ENCODE measurements at places on chromosomes 5 and 9.

DNA sequence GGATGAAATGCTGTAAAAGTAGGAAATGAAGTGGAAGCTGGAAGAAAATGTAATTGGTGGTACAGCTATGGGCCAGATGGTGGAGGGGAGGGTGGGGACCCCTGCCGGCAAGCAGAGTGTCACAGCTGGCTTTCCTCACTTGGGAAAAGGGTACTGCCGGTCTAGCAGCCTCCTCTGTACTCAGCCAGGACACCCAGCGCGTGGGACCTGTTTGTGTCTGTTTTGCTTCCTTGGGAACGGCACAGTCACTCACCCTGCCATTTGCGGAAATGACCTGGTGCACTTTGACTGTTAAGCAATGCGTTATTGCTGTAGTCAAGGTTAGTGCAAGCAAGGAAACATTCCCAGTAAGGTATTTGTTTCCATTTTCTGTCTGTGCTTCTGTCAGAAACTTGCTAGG lies 10.1 kb downstream of the TMEM252 start:
- no peak for DNase-seq

- DNase-seq = no peak
Observed at GRCh38 chr5:59587489-59588337, 305.8 kb downstream of the PDE4D start.

DNA sequence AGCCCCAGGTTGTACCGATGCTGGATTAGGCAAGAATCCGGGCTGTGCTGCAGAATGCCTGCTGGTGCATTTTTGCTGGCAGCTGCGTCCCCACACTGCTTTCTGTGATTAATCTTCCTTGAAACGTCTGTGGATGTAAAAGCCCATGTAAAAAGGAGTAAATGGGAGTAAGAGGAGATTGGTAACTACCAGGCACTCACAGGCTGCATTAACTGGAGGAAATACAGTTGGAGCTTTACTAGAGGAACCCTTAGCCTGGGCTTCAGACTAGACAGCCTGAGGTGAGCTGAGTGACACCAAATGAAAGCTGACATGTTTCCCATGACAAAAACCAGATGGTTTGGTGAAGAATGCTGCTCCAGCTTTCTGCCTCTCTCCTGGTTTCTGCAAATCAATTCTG lies 190.4 kb upstream of the GAS1 start:
- DNase-seq = no peak

DNA sequence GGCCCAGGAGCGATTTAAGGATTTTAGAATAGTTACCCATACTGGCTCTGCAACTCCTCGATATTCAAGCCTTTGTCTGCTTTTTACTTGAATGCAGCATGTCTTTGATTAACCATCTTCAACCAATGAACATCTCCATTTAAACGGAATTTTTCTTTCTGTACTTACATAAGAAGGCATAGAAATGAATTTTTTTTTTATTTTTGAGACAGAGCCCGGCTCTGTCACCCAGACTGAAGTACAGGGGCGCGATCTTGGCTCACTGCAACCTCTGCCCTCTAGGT lies 825 bp upstream of the RIOK2 start:
- no peak for DNase-seq

- DNase-seq = no peak
Observed at GRCh38 chr5:166493612-166494011, 1797.8 kb upstream of the WWC1 start.

- no peak for DNase-seq
Observed at GRCh38 chr5:82863266-82863665, 213.9 kb downstream of the TMEM167A start.

GRCh38 chr5:38739011-38739704 lies 106.7 kb upstream of the OSMR start:
- DNase-seq = no peak

- DNase-seq = no peak
Observed at GRCh38 chr9:128805661-128806060, 12.6 kb upstream of the ENDOG start.

- peak; percentile 31 for DNase-seq
Observed at GRCh38 chr9:92097997-92098482, 17.2 kb downstream of the SPTLC1 start.

DNA sequence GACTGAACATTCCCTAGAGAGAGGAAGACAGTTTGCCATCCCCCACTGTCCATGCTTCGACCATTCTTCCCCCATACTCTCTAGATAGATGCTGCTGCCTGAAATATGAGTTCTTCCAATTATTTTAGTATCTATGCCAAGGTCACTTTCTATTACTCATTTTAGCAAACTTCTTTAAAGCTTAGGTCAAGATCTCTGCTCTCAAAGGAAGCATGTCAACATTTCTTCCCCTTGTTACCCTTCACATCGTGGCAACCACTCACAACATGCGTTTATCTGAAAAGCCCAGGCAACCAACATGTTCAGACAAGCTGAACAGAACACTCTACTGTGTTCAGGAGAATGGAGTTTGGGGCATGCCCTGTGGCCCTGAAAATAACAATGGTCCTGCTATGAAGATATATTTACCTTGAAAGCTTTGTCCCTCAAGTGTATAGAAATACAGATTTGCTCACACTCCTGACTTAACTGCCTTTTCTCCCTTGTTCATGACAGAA lies 138.4 kb upstream of the KIF2A start:
- DNase-seq = no peak

GRCh38 chr5:531749-532315 lies 7.6 kb upstream of the SLC9A3 start:
- no peak for DNase-seq

DNA sequence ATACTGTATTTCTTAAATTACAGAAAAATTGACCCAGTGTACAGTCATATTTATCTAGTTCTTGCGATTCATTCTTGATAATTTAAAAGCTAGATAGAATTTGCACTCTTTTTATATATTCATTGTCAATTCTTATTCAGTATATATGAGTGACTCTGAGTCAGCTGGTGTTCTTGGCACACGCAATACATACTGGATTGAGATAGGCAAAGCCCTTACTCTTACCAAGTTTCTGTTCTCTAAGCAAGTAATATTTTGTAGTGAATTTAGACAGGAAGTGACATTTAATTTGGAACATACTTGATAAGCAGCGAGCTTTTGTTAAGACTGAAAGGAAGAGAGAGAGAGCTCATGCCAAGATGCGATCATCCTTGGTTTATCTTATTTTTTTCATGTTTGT lies 57.7 kb downstream of the GPBP1 start:
- DNase-seq = no peak

DNA sequence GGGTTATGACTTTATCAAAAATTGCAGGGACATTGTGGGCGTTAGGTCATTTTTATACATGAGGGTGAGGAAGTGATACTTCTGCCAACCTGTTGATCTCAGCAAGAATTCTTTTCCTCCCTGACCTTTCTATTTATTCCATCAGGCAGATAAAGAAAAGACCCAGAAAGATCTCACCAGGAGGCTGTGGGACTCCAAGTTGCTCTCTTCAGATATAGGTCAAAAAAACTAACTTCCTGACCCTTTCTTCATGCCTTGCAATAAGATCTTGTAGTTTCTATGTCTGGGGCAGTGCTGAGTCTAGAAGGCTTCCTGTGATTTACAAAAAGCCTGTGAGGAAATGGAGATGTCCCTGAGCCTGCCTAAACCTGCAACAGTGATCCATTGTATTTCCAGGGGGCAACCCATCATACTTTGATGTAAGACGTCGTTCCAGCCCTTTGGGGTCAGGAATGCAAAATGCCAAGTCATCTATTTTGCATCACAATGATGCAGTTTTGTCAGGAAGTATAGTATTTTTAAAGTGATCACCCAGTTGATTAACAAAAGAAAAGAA lies 22.0 kb upstream of the PIK3R1 start:
- no peak for DNase-seq

- no peak for DNase-seq
Observed at GRCh38 chr5:56350597-56351170, 117.6 kb upstream of the ANKRD55 start.

DNA sequence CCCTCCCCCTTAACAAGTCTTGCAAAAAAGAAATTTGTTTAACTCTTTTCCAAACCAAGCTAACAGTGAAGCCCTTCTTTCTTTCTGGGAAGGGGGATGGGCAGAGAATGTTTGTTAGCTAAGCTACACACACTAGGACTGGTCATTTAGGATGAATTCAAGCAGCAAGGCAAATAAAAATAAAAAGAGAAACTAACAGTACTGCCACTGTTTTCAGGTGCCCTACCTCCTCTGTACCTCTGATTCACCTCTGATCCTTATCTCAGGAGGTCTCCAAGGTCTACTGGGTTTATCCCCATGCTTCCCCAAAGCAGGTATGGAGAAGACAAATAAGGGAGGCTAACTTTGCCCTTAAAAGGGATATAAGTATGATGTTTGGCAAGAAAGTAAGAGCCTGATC lies 52.9 kb downstream of the ELL2 start:
- no peak for DNase-seq

- DNase-seq = no peak
Observed at GRCh38 chr5:180366326-180366725, 13.2 kb upstream of the GFPT2 start.

DNA sequence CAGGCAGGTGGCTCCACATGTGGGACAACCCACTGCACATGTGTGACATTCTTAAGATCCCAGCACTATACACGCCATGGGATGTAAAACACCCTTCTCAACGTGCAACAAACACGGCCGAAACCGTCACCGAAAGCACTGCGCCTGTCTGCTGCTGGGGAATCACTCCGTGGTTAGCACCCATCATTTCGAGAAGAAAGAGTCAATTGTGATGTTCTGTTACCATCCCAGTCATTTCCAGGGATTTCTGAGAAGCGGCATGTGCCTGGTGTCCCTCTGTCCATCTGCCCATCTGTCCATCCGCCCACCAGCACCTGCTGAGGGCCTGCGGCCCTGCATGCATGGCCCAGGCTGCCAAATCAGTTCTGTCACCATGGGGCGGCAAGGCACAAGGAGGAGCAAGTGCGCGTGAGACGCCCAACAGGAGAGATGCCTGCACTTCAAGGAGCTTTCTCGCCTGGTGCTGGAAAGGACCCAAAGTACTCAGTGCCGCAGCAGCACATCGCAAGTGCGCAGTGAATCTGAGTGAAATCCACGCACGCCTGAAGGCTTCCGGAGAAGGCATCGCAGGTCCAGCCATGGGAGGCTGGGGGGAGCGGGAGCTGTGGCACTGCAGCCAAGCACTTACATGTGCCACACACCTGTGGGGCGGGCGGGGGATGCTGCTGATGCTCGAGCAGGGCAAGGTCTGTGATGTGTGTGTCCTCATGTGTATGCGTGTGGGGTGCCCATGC lies 38.0 kb downstream of the VAV2 start:
- DNase-seq = no peak

GRCh38 chr5:16841416-16841815 lies 94.7 kb downstream of the MYO10 start:
- DNase-seq = no peak

DNA sequence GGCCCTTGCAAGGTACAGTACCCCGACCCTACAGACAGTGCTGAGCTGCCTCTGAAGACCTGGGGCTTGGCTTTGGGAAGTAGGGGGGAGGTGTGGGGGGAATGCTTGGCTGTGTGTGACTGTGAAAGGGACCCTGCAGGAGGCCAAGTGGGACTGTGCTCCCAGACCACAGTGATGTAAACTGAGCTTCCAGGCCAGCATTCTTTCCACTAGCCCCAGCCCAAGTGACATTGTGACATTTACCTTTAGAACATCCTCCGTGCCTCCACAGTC lies 31.2 kb downstream of the HMCN2 start:
- DNase-seq = no peak

- no peak for DNase-seq
Observed at GRCh38 chr5:173123416-173123815, 20.9 kb upstream of the BNIP1 start.

- DNase-seq = no peak
Observed at GRCh38 chr5:75320371-75320770, 16.6 kb upstream of the HMGCR start.
